Activated CD4-positive, alpha-beta T cell treated with anti-CD3 and anti-CD28 coated beads, Interleukin-2, amount 10 ng/mL, durations not matched to agents 7 days and 5 days (primary cell): ENCODE measurements at places on chromosomes 7 and 10. TPM values are rescaled to one million over a fixed set of nuclear protein-coding genes. Genes with fewer than 3 reads are reported as not detected.

Gene DNAH11
- total RNA-seq, result 0.77 TPM

Gene FZD1
- total RNA-seq, result 1.2 TPM

Gene PGAM2
- total RNA-seq, result 0.32 TPM

DNA sequence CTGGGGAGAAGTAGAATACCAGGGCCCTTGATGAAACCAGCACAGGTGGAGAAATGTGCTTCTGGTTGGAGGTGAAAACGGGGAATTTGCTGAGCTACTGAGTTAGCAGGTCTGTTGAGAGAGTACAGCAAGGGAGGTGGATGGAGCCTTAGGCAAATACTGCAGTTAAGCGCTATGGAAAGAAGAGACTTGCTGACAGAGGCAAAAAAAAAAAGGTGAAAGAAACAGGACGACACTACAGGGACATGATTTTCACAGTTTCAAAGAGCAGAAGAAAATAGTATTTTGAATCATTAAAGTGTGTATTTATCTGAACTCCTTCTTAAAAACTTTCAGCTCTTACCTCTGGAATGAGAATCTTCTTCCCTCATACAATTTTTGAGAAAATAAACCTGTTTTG is 159.5 kb downstream of the DNAH11 start:
- no peak for DNase-seq

DNA sequence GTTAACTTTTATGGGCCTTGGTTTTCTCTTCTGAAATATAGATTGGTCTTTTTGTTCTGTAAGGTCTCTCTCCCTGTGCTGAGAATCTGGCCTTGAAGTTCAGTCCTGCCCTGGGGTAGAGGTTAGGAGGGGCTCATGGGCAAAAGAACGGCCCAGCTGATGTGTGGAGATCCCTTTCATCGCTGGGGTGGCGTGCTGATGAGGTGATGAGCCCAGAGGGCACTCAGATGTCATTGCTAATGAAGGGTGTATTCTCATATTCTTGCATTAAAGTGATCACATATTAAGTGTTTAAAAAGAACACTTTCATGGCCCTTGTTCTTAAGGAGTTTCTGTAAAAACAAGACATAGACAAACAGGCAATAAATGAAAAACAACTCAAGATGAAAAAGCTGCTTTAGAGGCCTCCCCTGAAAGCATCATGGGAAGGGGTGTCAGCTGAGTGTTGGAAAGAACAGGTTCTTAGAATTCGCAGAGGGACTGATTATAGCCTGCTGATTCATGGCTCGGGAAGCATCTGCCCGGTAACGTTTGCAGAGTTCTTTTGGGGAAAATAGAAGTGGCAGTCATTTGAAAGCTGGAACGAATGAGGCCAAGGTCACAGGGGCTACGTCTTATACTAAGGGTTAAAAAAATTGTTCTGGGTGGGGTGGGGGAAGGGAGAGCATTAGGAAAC is 72.5 kb upstream of the GPR158 start:
- no peak for DNase-seq

DNA sequence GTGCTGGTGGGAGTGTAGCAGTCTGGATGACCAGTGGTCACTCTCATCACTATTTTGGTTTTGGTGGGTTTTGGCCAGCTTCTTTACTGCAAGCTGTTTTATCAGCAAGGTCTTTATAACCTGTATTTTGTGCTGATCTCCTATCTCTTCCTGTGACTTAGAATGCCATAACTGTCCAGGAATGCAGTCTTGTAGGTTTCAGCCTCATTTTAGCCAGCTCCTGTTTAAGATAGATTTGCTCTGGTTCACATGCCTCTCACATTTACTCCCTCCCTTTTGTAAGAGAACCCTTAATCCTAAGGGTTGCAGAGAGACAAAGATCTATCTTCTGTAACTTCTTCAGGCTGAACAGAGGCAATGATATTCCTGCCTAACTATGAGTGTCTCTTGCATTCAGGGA is 51.2 kb upstream of the INHBA start:
- no peak for DNase-seq

- no peak for DNase-seq
Measured at GRCh38 chr7:124724507-124725192, 40.9 kb downstream of the GPR37 start.

DNA sequence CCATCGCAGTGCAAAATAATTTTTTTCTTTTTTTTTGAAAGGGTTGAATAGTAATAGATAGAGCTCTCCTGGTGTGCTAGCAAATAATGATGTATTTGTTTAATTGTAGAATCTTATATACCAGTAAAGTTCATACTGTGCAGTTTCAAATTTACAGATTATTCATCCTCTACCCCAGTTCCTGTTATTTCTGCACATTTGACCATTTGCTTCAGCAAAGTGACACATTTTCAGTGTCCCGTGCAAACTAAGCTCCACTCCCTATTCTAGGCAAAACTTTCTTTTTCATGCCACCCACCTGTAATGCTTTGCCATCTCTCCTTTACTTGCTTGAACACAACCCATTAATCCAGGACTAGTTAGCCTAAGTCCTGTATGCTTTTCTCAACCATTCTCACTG is 43.0 kb downstream of the SHOC2 start:
- DNase-seq, result no peak

GRCh38 chr7:1845536-1846311 is 175.6 kb downstream of the ELFN1 start:
- no peak for DNase-seq

- no peak for DNase-seq
Measured at GRCh38 chr10:667096-667495, 22.4 kb downstream of the DIP2C start.

DNA sequence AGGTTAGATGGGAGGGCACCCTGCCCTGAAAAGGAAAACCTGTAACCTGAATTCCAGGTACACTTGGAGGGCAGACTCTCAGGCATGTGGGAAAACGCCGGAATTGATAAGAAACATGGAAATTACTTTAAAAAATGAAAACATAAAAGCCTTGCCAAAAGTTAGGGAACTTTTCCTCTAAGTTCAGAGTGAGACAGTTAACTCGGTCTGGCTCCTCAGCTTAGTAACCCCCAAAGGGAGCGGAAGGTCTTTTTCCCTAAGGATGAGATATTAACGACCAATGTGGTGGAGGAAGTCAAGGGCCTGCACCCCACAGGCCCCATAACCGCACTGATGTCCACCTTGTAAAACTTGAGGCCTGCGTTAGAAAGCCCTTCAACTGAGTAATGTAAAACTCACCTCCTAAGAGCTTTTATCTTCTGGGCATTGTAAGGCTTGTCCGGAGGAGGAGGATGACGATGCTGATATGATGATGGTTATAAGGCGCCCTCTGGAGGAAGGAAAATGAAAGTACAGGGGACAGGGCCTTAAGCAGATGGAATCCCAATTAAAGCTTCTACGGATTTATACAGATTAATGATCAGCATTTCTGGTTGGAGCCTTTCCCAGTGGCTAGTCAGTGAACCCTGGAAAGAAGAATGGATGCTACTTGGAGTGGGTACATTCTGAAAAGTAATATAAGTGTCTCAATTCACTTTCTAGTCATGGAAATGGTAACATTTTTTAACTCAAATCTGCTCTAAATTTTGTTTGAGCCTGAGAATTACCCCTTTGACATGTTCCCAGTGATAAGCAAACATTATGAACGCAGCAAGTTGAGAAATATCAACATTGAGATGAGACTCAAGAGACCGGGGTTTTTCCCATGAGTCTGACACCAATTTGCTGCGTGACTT is 694 bp downstream of the COL1A2 start:
- DNase-seq, result peak; percentile 29

GRCh38 chr7:37047260-37047659 is 323.0 kb upstream of the AOAH start:
- no peak for DNase-seq

DNA sequence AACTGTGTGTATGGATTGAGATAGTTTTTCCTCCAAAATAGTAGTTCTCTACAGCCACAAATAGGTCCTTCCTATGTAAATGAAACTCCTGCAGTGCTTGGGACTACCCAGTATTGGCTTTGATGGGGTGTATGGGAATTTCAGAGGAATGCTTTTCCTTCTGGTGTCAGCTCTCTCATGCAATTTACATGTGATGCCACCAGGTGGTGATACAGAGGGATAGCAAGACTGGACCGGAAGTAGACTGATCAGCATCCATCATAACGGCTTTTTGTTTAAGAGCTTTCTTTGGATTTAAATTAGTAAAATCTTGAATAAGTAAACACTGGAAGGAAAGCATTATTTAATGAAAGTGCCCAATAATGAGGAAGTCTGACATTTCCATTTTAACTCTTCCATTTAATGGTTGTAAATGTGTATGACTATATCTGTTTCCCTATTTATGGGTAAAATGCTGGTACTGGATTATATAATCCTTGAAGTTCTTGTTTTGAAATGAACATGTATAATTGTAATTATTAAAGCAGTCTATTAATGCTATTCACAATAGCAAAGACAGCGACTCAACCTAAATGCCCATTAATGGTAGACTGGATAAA is 22.7 kb downstream of the DYNC1I1 start:
- no peak for DNase-seq

DNA sequence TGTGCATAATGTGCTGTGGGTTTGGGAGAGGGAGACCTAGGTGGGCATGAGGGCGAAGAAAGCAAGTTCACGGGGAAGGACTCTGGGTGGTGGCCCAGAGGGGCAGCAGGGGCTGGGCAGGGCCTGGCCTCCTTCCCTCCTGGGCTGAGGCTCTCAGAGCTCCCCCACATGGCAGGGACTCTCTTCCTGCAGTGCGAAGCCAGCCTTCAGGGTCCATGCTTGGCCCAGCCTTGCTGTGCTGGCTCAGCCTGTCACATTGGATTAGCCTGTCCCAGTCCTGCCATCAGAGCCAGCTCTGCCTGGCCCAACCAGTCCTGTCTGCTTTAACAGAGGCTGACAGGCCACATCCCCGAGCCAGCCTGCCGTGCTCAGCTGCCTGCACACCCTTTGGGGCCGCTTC is 20.4 kb upstream of the ZNF488 start:
- no peak for DNase-seq
